ENCODE measurements at places on chromosomes 2 and 18.

GRCh38 chr2:219527076-219527394, 12.8 kb downstream of the ASIC4 start:
- no peak for DNase-seq

- DNase-seq: no peak
Observed at GRCh38 chr2:170077830-170078569, 99.9 kb upstream of the MYO3B start.

- DNase-seq: no peak
Observed at GRCh38 chr18:75154997-75155396, 53.9 kb downstream of the PTGR3 start.

DNA sequence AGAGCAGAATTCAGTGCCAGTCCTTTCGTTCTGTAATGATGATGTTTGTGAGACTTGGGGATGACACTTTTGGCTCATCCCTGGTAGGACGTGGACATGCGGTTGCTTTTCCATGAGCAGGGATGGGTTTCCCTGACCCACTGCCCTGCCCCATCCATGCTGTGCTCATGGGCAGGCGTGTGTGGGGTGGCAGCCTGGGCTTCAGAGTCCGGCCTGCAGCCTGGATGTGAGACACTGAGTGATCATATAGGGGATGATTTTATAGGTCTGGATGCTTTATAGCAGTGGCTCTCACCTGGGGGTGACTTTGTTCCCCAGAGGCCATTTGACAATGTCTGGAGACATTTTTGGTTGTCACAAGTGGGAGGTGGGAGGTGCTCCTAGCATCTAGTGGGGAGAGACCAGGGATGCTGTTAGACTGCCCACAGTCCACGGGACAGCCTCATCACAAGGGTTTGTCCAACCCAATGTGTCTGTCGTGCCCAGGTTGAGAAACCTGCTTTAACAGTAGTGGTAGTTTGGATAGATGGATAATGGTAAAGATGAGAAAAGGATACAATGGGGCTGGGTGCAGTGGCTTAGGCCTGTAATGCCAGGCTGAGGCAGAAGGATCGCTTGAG, 38.9 kb downstream of the LDLRAD4 start:
- no peak for DNase-seq

DNA sequence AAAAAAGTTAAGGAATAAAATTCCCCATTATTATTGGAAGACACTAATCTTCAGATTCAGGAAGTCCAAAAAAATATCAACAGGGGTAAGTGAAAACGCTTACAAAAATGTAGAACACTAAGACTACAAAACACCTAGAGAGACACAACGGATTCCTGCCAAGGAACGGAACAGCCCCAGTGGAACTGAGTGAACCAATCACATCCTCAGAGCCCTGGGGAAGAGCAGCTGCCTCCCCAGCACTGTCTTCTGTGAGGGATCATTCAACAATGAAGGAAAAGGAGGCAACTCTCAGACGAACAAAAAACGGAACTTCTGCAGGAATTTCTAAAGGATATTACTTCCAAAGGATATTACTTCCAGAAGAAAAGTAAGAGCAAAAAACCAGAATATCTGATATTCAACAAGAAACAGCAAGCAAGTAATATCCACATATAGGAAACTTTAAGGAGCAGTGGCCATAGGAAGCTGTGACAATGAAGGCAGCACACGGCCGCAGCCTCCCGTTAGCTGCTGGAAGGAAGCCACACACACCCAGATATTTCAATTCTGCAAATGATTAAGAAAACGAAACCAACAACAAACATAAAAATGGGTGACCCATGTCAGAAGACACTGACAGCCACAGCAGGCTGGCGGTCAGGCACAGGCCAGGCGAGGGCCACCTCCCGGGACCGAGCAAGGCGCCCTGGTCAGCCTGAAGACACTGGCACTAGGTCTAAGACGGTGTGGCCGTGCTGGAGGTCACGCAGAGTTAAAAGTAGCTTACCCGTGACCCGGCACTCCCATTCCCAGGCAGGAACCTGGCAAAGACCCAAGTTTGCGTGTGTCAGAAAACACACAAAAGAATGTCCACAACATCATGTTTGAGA, 81.8 kb downstream of the HDAC4 start:
- no peak for DNase-seq

- no peak for DNase-seq
Observed at GRCh38 chr2:142100139-142100873, 30.5 kb downstream of the LRP1B start.

DNA sequence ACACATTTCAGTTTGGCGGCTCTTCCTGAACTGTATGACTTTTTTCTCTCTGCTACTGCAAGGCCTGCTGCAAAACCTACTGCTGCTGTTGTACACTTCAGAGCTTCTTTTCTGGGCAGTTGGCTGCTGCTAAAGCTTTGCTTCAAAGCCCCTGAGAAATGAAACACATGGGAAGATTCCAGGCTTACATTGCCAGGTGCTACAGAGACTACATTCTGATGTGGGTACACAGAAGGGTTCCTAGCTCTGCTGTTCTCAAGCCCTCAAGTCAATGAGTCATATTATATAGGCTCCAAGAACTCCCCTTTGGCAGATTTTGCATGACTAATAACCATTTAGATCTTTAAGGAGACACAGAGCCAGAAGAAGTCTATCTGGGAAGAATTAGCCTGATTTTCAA, 12.9 kb upstream of the PGAP1 start:
- DNase-seq: no peak

DNA sequence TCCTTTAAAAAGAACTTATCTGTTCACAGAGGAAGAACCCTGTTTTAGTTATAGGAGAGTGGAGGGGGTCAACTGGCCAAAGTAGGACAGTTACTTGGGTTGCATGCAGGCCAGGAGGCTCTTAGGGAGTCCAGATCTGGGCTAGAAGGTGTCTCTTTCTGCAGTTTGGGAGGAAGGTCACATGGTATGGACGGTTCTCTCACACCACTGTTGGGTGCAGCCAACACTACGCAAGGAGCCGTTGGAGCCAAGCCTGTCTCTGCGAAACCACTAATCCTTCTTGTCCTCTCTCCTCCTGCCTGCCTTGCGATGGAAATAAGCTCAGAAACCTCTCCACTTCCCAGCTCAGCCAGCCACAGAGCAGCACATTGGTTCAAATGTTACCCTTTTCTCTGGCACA, 105.9 kb upstream of the TGFA start:
- no peak for DNase-seq

GRCh38 chr2:239920693-239921365, 104.3 kb downstream of the NDUFA10 start:
- DNase-seq: no peak

- DNase-seq: no peak
Observed at GRCh38 chr2:239459056-239459455, 58.2 kb upstream of the HDAC4 start.

All from right renal pelvis (tissue), 4 donors.